Smooth muscle cell of the brain vasculature (primary cell): ENCODE measurements at places on chromosomes 11 and 22.

- no peak for DNase-seq
Measured at GRCh38 chr11:78310500-78310909, 107.1 kb downstream of the GAB2 start.

DNA sequence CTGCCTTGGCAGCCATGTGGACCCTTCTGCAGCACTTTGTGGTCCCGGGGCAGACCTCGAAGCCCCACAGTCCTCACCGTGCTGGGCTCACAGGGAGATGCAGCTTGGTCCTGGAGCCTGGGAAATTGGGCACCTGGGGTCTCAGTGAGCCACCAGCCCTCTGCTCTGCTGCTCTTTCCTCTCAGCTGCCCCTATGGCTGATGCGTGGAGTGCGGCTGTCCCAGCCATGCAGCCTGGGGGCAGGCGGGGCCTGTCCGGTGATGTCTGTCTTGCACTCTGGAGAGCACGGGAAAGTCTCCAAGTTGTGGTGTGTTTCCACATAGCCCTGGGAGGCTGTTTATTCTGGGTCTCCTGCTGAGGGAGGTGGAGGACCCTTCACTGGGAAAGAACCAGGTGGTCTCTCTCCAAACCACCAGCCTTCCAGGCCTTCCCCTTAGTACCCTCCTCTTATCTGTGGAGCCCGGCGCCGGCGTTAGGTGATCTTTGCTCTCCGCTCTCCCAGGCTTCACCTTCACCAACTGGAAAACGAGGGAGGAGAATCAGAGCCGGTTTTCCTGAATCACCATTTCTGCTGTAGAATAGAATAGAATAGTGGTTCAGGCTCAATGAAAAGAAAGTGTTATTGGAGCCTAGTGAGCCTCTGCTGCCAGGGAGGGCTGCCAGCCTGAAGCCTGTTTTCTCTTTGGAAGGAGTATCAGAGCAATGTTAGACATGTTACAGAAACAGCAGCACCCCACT, 41.2 kb upstream of the GRAMD4 start:
- no peak for DNase-seq

DNA sequence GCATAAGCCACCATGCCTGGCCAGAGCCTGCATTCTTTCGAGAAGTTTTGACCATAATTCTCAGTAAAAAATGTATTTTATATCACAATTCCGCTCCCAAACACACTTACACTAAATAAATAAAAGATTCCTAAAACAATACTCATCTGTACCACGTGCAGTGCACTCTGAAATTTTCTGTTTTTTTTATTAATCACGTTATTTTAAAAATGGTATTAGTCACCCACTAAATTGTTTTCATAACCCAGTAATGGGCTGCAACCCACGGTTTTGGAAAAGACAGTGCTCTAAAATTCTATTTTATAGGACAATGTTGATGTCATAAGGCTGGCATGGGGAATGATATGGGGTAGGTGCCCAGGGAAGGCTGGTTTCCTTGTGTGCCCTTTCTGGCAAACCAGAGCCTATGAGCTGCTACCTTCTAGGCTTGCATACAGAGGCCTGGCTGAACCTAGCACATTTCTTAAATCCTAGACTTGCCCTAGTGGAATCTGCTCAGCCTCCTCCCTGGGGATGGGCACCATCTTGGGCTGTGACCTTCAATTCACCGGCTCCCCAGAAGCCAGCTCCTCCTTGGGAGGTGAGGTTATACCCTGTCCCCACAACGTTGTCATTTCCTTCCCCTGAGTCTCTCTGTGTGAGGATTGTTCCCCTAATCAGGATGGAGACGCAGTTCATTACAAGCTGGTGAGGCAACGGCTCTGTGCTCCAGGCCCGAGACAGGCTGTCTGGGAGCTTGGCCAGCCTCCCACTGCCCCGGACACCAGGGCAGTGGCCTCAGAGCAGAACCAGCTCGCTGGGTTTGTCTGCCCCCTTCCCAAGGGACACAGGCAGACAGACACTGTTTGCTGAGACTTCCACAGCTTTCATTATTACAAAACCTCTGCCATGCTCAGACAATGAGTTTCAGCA, 116.5 kb upstream of the NAV2 start:
- peak; percentile 67 for DNase-seq

DNA sequence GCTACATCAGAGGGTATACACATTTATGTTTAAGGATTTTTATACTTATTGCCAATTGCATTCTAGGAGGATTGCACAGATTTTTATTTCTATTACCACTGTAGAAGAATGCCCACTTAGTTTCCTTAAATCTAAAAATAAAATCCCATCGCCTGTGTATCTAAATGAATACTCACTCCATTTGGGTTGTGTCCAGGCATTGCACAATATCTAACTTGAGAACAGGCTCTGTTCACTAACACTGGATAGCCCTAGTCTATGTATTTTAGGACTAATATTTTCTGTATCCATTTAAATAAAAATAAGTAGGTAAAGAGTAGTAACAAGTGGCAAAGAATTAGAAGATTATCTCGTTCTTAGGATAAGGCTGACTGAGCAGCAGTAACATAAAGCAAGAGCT, 4.1 kb downstream of the C11orf52 start:
- no peak for DNase-seq

DNA sequence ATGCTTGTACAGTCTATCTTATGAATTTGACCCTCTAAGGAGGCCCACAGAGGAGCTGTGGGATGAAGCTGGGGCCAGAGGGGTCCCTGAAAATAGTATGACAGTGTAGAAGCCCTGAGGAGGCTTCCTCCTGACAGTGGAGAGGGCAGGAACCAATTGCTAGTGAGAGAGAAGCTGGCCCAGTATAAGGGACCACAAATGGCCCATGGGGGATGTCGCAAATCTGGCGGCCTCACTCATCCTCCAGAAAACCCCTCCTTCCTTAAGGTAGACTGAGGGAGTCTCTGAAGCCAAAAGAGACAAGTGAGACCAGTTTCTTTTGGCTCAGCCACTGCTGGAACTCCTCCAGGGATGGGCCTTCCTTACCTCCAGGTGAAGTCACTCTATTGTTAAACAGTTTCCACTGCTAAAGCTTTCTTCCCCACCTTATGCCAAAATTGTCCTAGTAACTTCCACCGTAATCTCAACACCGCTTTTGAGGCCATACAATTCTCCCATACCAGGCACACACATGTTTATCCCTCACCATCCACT, 17.8 kb upstream of the CASTOR1 start:
- DNase-seq: no peak

GRCh38 chr22:41660416-41660815, 28.3 kb downstream of the SNU13 start:
- DNase-seq: no peak

DNA sequence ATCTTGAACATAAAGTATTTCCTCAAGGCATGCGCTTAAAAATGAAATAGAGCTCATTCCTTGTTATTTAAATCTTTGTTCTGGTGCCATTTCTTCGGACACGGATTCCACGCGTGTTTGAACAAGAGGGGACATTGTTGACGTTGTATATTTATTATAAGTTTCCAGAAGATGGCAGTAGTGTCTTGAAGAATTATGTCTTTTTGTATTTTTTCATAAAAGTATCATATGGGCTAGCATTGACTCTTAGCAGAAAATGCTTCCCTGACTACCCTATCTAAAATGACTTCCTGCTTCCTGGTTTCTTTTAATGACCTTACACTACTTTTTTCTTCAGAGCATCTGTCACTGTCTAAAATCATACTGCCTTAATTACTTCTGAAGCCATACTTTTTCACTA, 20.4 kb downstream of the BIRC2 start:
- DNase-seq: no peak

GRCh38 chr11:12981676-12982522, 27.2 kb upstream of the RASSF10 start:
- DNase-seq: no peak

- no peak for DNase-seq
Measured at GRCh38 chr11:123526027-123526805, 96.1 kb downstream of the GRAMD1B start.

GRCh38 chr11:79939111-79939510, 498.3 kb upstream of the TENM4 start:
- DNase-seq: no peak

DNA sequence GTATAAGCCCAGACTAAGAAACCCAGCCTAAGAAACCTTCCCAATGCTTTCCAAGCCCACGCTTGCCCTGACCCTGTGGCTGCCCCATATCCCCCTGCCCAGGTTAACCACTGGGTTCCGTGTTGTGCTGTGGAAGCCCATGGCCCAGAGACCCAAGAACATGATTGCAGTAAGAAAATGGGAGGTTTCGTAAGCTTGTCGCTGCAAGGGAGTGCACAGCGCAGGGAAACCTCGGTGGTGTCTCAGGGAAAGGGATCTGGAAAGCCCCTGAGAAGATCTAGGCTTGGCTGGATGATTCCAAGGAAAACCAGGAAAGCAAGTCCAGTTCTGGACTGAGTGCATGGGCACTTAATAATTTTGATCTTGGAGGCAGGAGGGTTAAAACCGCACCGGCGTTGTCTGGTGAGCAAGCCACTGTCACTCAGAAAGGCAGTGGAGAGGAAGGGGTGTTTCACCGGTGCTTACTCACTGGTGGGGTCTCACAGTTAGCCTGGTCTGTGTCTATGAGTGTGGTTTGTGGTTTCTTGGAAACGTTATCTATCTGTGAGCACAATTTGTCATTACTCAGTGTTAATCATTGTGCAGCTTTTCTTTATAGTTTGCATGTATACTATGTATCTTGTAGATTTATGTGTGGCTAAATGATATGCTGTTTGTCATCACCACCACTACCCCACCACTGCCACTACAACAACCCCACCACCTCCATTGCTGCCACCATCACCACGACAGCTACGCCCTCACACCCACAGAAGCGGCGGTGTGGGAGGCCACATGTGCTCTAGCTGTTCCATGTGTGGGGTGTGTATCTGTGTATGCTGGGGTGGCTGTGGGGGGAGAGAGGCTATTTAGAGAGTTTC, 53.3 kb upstream of the PRDM11 start:
- no peak for DNase-seq

DNA sequence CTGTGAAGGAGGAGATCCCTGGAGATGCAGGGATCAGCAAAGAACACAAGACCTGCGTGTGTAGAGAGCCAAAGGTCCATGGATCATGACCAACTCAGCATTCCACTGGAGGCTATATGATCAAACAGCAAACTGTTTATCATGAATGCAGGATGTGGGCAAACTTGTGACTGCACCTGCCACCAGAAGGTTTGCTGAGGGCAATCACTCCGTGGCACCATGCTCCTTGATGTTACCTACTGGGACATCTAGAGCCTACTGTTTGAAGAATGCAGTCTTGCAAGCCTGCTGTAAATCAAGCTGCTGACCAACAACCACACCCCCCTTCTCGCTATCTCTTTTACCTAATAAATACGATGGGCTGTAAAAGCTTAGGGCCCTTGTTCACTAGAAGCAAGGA, 9.7 kb downstream of the SCGB1D2 start:
- DNase-seq: no peak

- DNase-seq: no peak
Measured at GRCh38 chr11:45931739-45932138, 9.3 kb downstream of the LARGE2 start.

DNA sequence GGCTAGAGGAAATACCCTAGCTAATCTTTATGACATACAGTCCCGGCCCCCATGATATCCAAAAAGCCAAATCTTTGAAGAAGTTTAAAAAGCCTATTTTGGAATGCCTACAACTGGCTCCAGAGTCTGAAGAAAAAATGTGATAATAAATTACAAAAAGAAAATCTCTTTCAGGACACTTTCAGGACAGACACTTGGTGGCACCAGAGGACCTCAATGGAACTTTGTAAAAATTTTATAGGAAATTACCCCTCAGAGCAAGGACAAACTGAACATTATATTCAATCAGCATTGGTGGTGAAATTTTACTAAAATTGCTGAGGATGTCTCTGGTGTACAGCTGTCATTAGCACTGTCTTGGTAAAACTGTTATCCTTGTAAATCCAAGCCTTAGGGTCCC, 81.0 kb downstream of the CCDC73 start:
- DNase-seq: no peak

DNA sequence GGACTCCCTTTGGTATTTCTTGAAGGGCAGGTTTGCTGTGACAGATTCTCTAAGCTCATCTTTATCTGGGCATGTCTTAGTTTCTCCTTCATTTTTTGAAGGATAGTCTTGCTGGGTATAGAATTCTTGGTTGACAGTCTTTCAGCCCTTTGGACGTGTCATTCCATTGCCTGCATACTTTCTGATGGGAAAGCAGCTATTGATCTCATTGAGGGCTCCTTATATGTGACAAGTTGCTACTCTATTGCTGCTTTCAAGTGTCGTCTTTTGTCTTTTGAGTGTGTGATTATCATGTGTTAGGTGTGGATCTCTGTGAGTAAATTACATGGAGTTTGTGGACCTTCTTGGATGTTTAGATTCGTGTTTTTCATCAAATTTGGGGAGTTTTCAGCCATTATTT, 21.9 kb downstream of the IGHMBP2 start:
- DNase-seq: no peak

GRCh38 chr22:27132400-27132799, 475.0 kb downstream of the MIAT start:
- no peak for DNase-seq

DNA sequence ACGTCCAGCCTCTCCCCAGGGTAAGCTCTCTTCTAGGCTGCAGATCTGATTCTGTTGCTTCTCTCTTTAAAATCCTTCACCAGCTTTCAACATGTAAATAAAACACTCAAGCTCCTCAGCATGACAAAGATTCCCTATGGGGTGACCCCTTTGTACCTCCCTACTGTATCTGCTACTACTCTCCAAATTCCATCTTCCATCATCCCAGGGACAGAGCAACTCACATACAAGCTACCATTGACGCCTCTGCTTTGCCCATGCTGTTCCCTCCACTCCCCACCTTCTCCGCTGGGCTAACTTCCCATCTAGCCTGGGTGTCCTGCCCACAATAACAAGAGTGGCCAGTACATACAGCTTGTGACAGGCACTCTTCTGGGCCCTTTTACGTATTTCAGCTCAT, 207.5 kb upstream of the ZBED5 start:
- DNase-seq: no peak

- DNase-seq: no peak
Measured at GRCh38 chr11:46216019-46216764, 61.3 kb upstream of the CREB3L1 start.

- no peak for DNase-seq
Measured at GRCh38 chr11:13101644-13102512, 92.8 kb downstream of the RASSF10 start.

DNA sequence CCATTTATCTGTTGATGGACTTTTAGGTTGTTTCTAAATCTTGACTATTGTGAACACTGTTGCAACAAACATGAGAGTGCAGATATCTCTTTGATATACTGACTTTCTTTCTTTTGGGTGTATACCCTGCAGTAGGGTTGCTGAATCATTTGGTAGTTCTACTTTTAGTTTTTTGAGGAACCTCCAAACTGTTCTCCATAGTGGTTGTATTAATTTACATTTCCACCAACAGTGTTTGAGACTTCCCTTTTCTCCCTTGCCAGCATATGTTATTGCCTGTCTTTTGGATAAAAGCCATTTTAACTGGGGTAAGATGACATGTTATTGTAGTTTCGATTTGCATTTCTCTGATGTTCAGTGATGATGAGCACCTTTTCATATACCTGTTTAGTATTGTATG, 330.0 kb downstream of the DDX10 start:
- DNase-seq: no peak

DNA sequence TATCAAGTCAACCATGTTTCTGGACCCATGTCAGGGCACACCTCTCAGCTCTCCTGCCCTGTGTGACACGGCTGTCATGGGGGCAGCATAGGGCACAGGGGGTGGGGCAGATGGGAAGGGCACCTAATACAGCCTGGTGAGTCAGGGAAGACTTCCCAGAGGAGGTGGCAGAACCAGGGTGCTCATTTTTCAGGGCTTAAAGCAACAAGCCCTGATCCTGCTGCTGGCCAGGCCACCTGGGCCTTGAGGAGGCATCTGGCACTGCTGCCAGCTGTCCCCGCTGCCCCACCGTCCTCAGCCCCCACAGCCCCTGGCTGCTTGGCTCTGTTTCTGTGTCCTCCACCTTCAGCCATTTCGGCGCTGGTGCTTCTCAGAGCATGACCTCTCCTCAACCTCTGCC, 4.4 kb downstream of the MAP3K11 start:
- DNase-seq: no peak
